ENCODE measurements at places on chromosomes 3 and 15.

- no peak for DNase-seq
These were observed 122.1 kb downstream of the MCTP2 start for GRCh38 chr15:94353488-94353820.

DNA sequence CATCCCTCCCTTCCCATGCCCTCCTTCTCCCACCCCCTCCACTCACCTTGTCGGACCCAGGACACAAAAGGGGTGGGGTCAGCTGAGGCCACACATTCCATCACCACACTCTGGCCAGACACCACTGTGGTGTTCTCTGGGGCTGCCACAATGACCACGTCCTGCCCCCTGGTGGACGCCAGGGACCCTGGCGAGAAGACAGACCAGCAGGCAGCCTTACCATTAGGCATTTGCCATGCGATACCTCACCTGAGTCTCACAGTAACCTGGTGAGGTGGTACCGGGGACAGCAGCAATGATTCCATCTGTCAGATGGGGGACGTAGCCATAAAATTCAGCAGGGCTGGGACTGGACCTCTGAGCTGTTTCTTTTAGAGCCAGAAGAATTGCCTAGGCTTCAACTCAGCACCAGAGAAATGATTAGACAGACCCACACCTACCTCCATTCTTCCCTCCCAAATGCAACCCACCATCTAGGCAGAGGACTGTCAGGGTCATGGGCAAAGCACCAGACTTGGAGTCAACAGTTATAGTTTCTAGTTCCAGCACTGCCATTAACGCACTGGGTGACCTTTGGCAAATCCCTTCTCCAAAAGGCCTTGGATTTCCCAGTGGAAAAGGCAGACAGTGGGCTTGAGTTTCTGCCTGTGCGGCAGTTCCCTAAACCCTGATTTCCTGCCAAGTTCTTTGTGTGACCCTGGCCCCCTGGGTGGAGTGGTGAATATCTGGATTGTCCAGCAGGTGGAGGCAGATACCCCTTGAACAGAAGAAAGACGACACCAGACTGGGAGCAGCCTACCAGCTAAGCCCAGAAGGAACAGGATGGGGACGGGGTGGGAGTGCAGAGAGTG is 21.8 kb downstream of the IGDCC4 start:
- DNase-seq = peak; percentile 27

GRCh38 chr15:39549912-39550311 is 31.0 kb upstream of the THBS1 start:
- peak; percentile 39 for DNase-seq

DNA sequence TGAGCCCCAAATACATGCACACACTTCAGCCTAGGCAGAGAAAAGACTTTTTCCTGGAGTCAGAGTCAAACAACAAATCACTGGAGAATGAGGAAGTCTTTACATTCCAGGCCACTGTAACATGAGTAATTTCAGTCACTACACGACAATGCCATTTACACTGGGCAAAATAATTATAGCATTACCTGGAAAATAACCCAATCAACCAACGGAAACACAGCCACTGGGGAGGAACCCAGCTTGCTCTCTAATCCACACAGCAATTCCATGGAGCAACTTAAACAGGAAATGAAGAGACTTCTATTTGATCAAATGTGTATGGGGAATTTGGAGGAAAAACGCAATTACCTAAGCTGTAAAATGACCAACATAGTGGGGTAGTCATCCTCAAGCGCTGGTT is 15.2 kb downstream of the FSTL1 start:
- DNase-seq = no peak

- no peak for DNase-seq
These were observed 353.3 kb downstream of the LPP start for GRCh38 chr3:188507244-188507720.

- DNase-seq = no peak
These were observed 107.6 kb upstream of the SEMA6D start for GRCh38 chr15:47609693-47610092.

GRCh38 chr3:66709532-66709931 is 208.7 kb upstream of the LRIG1 start:
- DNase-seq = peak; percentile 26

- no peak for DNase-seq
These were observed 49.2 kb downstream of the LSM3 start for GRCh38 chr3:14227856-14228255.

GRCh38 chr15:74194572-74195559 is 7.7 kb downstream of the STRA6 start:
- no peak for DNase-seq

GRCh38 chr15:101578443-101578894 is 73.7 kb downstream of the TM2D3 start:
- DNase-seq = no peak

- DNase-seq = no peak
These were observed 617.4 kb downstream of the SI start for GRCh38 chr3:164460851-164461250.

DNA sequence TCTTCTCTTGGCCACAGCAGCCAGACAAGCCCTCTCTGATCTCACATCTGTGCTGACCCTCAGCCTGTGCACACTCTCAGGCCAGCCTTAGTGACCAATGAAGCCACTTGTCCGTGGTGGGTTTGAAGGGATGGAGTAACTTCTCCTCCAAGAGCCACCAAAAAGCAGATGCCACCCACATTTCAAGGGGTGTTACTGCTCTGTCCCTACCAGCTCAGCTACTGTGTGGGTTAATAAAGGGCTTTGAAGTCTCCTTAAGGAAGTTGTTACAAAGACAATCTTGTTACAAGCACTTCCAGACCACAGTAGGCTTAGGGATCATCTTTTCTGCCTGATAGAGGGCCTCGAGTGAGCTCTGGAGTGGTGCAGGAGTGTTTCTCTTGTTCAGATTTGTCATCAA is 3.3 kb upstream of the CA12 start:
- no peak for DNase-seq
